Stimulated activated CD4-positive, alpha-beta T cell treated with anti-CD3 and anti-CD28 coated beads, Interleukin-12 subunit alpha, Interleukin-12 subunit beta, amount 100 ng/mL, for 24 hours (primary cell): ENCODE measurements at places on chromosomes 1 and 21.

- DNase-seq: no peak
These were observed 155.2 kb downstream of the PEX14 start for GRCh38 chr1:10629816-10630571.

DNA sequence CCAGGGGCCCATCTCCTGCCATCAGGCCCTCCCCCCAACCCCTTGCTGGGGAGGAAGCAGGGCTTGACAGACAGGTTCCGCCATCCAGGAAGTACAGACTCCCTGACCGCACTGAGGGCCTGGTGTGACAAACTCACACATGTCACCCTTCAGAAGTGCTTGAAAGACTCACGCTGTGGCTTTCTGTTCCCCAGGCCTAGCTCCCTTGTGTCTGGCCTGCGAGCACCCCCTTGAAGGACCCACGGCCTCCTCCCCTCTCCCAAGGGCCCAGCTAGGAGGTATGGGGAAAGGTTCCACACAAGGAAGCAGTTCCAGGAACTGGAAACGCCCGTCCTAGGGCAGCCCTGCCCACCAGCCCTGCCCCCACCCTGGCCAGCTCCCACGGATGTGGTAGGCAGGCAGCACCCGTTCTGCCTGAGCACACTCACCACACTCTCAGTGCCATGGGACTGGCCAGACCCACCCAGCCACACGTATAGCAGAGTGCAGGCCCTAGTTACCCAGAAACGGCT, 26.7 kb downstream of the SLC2A1 start:
- peak; percentile 59 for DNase-seq

DNA sequence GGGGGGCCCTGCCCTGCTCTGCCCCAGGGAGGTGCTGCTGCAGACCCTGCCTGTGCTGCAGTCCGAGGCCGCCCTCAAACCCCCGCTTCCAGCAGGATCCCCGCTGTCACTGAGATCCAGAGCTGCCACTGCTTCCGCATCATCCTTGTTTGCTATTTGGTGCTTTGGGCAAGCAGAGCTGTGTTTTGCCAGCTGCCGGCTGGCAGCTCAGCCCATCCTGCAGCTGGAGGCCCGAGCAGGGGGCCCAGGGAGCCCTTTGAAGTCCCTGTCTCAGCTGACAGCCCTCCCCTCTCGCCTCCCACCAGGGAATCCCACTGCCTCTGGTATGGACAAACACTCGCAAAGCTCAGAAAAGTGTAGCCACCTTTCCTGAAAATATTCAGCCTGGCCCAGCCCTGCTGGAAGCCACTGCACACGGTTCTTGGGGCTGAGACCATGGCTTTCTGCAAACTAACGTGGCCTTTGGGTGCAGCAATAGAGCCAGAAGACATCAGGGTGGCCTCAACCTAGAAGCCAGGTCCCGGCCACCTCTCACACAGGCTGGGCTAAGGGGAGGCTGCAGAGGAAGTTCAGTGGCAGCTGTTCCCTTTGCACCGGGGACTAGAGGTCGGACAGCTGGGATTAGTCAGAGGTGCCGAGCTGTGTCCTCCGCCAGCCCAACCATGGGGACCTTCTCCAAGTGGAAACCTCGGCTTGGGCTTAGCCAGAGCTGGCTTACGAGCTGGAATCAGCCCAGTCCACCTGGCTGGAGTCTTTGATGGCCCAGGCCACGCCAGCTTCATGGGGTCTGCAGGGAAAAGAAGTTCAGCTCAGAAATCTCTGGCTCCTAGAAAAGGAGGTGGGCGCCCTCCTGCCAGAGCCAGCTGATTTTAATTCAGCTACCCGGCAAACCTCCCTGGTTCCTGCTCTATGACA, 107.1 kb downstream of the SPSB1 start:
- no peak for DNase-seq

- no peak for DNase-seq
These were observed 33.8 kb downstream of the PATJ start for GRCh38 chr1:61776091-61776490.

DNA sequence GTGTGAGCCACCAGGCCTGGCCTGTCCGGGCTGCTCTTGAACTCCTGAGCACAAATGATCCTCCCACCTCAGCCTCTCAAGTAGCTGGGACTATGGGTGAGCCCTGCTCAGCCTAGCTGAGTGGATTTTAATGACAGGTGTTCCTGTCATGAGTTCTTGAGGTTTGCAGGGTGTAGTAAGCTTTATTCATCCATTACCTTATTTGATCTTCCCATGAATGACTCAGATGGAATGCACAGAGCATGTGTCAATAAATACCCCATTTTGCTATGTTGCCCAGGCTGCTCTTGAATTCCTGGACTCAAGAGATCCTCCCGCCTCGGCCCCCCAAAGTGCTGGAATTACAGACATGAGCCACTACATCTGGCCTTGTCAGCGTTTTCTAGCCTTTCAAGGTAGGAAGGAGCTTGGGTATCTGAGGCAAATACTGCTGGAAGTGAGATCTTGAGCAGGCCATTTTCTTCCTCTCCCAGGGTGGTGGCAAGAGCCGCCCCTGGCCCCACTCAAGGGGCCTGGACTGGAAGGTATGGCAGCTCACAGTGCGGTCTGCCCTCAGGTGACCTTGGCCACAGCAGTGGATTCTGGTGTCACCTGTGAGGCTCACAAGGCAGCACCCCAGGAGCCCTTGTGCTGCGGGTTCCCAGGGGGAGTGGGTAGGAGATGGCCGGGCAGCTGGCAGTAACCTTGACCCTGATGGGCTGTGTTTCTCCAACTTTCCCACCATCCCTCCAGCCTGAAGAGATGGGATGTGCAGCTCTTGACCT, 20.0 kb downstream of the PIK3CD start:
- no peak for DNase-seq

DNA sequence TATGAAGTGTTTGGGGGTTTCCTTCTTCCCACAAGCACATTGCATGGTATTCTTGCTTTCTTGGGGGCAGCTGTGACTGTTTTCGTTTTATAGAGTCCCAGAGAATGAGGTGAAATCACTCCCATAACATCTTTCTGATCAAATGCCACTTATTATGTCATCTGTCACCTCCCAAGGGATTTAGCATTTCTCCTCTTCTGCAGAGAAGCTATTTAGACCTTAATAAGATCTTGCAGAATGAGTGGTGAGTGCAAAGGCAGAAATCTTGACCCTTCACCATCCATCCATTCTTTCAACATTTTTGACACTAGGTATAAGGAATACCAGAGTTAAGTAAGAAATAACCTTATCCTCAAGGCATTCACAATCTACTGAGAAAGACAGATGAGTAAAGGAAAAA, 318.6 kb upstream of the POU3F1 start:
- DNase-seq: no peak

DNA sequence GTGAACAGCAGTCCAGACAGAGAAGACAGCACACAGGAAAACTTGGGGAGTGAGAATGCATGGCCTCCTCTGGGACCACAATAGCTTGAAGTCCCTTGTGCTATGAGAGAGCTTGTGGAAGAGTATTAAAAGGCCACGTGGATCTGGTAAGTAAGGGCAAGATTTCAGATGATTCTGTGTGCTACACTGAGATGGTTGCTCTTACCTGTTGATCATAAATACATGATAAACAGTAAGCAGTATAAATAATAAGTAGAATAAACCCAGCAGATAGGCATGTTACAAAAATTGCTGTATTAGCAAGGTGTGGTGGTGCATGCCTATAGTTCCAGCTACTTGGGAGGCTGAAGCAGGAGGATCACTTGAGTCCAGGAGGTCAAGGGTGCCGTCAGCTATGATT, 150.4 kb upstream of the ZC3H11B start:
- no peak for DNase-seq

DNA sequence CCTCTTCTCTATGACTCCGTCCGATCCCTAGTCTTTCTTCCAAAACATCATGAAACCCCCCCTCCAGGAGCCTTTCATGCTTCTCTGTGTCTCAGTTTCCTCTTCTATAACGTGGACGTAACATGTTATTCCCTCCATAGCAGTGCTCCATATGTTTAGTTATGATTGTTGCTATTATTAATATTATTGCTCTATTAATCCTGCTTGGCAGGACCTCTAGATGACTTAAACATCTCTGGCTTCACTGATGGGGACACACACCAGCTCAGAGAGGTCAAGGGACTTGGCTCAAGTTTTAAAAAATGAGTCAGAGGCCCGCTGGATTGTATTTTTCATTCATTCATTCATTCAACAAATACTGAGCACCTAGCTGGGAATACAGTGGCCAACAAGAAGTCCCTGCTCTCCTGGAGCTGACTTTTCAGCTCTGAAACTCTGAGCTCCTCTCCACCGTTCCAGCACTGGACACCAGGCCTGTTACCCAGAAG, 404 bp upstream of the CPLANE2 start:
- no peak for DNase-seq

- no peak for DNase-seq
These were observed 744 bp downstream of the ZNF670 start for GRCh38 chr1:247077876-247078257.

- DNase-seq: no peak
These were observed 663 bp downstream of the ATP13A2 start for GRCh38 chr1:17011092-17011438.

DNA sequence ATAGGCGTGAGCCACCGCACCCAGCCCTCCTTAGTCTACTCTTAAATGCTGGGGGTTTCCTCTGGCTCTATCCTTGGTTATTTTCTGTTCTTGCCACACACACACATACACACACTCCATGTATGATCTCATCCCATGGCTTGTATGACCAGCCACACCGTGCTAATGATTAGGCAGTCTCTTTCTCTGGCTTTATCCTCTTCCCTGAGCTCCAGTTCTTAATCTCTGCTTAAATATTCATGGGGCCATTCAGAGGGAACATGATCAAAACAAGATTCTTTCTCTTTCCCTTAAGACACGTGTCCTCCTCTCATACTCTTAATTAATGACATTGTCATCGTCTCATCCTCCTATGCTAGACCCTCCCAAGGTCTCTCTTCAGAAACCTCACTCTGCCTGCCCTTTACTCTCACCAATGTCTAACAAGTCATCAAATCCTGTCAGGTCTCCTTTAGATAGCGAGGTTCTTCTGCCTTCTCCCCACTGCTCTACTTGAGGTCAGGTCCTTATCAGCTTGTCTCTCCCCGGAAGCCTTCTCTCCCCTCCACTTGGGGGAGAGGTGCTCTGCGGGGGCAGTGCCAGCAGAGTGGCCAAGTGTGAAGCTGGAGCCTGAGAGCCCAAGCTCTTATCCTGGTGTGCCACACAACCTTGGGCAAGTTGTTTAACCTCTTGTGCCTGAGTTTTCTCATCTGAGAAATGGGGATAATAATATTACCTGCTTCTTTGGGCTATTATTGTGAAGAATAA, 83.0 kb upstream of the GNG12 start:
- no peak for DNase-seq

DNA sequence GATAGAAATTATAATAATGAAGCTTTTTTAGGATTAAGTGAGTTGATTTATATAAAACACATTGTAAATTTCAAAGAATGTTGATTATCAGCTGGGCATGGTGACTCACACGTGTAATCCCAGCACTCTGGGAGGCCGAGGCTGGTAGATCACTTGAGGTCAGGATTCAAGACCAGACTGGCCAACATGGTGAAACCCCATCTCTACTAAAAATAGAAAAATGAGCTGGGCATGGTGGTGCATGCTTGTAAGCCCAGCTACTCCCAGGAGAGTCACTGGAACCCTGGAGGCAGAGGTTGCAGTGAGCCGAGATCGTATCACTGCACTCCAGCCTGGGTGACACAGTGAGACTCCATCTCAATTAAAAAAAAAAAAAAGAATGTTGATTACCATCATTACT, 18.4 kb downstream of the ADAMTS1 start:
- DNase-seq: no peak

- DNase-seq: no peak
These were observed 8.3 kb downstream of the NFIA start for GRCh38 chr1:61090546-61091202.

GRCh38 chr1:84861516-84861915, 31.5 kb downstream of the LPAR3 start:
- DNase-seq: no peak

DNA sequence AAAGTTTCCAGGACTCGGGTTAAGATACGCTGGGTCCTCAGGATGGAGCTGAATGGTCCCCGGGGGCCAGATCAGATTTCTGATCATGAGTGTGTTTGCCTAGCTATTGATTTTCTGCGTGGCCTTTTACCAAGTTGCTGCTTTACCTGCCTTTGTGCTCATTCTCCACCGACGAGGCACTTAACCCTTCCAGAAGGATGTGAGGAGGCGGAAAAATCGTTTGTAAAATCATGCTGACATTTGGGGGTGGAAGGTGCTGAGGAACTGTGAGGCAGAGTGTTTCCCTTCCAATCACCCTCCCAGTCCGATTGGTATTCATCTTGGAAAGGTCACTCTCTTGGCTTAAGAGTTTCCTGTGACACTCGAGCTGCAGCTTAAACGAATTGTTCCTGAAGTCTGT, 337.1 kb upstream of the KAZN start:
- no peak for DNase-seq

GRCh38 chr1:153777648-153778047, 2.4 kb downstream of the SLC27A3 start:
- no peak for DNase-seq

DNA sequence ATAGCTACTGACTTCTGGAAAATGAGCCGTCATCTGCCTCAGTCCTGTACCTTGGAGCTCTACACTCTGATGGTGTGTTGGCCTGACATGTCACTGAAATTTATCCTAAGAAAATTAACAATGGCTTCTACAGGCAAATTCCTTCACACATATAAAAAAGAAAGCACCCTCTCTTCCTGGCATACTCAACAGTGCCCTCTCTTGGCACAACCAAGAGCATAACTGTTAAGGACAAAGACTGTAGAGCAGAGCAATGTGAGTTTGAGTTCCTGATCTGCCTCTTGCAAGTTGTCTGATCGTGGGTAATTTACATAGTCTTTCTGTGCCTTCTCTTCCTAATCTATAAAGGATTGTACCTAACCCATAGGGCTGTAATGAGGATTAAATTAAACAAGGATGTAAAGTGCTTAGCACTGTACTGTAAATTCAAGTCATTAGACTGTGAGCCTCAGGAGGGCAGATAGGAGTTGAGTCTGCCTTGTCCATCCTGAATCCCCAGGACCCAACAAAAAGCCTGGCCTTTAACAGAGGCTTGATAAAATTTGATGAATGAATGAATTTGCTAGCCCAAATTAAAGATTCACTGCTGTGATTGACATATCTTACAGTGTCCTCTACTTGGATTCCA, 83.5 kb downstream of the SYF2 start:
- DNase-seq: no peak

DNA sequence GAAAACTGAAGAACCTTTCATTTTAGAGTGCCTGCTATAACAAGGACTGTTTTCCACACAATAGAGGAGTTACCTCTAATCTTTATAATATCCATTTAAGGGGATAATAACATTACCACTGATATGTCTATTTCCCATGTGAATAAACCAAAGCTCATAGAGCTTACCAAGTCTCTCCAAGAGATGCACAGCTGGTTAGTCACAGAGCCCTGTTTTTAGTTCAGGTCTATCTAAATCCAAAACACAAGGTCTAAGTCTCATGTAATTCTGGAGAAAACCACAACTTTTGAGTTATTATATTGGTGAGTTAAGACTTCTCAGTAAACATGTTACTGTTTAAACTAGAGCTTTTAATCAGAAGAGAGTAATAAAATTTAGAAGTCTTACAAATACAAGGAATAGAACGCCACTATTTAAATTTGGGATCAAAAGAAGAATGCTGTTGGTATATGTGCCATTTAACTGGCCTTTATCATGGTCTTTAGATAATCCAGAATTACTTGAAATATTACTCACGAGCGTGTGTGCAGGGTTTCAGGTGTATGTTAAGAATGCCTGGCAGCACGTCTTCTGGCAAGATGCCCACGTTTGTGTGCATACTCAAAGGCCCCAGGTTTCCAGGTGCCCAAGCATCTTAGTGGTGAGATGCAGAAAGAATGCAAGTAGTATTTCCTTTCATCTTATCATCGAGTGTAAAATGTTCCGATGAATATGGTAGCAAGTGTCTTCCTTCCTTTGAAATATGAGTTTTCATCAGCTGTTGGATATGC, 190.6 kb downstream of the FMN2 start:
- no peak for DNase-seq

- no peak for DNase-seq
These were observed 128.3 kb downstream of the NRDC start for GRCh38 chr1:51750218-51750617.
